ENCODE measurements at places on chromosomes 11 and 22.

DNA sequence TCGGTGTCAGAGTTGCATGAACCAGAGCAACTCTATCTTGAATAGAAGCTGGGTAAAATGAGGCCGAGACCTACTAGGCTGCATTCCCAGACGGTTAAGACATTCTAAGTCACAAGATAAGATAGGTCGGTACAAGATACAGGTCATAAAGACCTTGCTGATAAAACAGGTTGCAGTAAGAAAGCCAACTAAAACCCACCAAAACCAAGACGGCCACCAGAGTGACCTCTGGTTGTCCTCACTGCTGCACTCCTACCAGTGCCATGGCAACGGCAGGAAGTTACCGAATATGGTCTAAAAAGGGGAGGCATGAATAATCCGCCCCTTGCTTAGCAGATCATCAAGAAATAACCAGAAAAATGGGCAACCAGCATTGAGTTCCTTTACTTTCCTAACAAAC is 2.4 kb upstream of the KAT5 start:
- DNase-seq = no peak

GRCh38 chr11:89516496-89516895 is 25.3 kb upstream of the NOX4 start:
- no peak for DNase-seq

GRCh38 chr22:41946629-41947423 is at the start of gene CENPM:
CENPM (minus strand) TSS chr22:41947152; CDS start chr22:41947076, 76 bp downstream.
- DNase-seq = peak; percentile 55

DNA sequence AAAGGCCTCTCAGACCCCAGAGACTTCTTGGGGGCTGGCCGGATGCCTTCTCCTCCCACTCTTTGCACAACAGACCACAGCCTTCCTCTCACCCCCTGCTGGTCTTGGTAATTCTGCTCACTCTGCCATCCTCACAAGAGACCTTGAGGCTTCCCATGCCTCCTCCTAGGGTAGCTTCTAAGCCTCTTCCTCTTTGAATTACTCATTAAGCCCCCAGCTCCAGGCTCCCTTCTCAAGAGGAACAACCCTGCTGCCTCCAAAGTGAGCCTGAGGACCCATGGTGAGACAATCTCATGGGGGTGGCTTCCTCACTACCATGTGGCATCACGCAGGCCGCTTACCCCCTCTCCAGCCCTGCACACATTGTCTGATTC is 184.6 kb upstream of the SYT13 start:
- no peak for DNase-seq

DNA sequence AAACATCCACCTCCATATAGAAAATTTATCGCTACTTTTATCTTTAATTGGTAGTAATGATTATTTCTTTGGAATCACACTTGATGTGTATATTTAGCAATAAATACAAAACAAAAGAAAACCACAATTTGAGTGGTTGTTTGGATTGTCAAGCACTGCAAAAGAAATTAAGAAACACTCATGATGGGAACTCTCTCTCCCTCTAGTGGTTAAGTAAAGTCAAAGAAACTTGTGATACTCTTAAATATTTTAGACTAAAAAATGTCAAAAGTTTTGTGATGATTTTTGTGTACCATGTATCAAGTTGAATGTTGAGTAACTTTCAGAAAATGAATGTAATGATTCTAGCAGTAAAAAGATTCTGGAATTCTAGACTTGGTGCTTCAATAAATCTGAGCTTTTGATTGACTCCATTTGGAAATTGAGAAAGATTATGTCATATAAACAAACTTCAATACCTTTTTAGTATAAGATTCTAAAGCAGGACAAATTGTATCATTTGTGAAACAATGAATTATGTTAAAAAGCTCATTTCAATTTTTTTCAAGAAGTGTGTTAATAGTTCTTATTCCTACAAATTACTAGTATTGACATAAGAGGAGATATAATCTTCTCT is 20.8 kb downstream of the MUC15 start:
- DNase-seq = no peak

GRCh38 chr11:116179401-116179800 is 593.4 kb downstream of the BUD13 start:
- no peak for DNase-seq

DNA sequence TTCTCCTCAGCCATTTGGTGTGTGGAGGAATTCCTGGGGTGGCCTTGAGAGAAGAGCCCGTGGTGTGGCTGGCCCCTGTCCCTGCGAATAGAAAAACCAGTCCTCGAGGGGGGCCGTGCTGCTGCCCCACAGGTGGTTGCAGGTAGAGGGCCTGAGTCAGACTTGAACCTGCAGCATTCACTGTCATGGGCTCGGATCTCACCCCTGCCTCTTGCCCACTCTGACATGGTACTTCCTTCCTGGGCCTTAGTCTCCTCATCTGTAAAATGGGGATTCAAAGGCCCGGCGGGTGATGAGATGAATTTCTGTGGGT is 19.4 kb downstream of the TRMU start:
- no peak for DNase-seq

DNA sequence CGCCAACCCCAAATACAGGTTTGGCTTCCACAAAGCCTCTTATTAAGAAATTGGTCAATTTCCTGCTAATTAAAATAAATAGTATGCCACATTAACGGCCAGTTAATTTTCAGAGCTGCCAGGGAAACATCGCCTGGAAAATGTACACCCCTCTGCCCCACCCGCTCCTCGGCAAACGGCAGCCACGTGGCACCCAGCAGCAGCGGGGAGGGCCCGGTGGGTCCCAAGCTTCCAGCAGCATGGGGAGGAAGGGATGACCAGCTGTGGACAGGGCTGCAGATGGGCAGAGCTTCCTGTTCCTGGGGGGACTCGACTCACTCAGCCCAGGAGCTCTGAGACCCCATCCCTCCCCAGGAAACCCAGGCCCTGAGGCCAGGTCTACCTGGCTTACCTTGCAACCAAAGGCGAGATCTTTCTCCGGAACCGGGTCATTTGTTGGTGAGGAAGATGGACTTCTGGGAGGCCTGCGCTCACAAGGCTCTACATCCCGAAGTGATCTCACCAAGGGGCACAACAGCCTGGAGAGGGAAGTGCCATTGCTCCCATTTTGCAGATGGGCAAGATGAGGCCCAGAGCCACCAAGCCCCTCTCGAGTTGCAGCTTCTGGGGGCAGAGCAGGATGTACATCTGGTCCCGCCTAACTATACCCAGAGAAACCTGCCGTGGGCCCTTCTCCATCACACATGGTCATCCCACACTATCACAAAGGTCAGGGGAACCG is 68.3 kb downstream of the IGLL1 start:
- DNase-seq = no peak

GRCh38 chr22:23106906-23107367 is 34.9 kb downstream of the RSPH14 start:
- no peak for DNase-seq

GRCh38 chr22:26172389-26172990 is 3.2 kb downstream of the SEZ6L start:
- no peak for DNase-seq

GRCh38 chr11:91173701-91174100 is 950.9 kb upstream of the CHORDC1 start:
- DNase-seq = no peak

DNA sequence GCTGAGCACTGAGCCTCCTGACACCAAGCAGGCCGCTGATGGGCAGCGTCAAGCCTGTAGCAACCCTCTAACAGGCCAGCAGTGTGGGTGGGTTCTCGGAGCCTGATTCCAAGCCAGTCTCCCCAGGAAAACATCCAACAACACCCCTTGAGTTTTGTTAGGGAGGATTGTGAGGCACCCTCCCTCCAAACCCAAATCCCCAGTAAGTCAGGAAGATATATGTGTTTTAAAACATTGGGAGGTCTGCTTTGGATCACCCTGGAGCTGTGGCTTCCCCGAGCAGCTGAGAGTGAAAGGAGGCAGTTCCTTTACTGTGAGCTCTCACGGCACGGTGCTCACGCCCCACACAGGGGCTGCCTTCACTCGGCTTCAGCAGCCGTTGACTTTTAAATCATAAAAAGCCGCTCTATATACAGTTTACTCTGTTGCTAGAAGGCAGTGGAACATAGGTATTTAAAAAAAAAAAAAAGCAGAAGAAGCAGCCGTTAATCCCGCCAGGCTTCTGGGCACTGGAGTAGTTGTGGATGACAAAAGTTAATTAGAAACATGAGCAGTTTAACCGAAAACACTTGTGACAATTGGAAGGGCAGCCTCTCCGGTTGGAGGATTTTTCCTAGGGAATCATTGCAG is 218.6 kb downstream of the NAV2 start:
- DNase-seq = peak; percentile 44

DNA sequence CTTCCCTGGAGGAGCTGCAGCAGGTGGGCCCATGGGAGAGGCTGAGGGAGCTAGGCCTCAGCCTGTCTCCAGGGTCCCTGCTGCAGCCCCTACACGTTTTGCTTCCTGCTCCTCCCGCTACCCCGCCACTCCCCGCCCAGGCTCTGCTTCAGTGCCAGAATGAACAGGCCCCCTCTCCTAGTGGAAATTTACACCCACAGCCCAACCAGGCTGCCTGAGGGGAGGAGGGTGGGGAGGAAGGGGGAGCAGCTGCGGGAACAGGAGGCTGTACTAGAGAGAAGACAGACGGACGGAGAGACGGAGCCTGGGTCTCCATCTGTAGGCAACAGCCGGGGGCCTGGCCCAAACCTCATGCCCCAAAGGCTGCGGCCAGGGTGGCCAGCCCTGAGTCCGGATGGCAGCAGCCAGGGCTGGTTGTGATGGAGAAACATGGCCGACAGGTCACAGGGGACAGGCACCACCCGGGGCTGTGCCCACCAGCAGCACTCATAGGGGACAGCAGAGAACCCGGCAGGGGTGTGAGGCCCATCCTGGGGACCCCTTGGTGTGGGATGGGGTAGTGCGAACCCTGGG is 20.6 kb downstream of the FLRT1 start:
- DNase-seq = no peak

DNA sequence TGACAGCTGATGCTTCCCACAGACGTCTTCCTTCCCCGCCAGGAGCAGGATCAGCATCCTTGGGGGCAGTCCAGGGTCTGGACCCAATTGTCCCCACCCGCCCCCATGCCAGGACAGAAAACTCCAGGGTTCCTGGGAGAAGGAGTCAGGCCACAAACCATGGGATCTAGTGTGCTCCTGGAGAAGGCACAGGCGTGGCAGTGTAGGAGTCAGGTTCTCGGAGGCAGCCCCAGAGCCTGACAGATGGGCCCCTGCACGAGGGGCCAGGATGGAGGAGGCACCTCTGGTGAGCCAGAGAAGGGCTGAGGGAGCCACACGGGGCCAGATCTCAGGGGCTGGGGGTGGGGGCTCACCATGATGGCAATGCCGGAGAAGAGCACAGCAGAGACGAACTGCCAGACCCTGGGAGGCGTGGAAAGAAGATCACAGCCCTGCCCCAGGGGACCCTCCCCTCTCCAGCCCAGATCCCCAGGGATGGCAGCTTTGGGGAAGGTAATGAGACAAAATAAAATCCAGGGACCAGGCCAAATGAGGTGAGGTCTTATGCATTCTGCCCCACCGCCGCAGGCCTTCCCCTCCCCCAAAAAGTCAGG is 13.6 kb downstream of the TP53I11 start:
- no peak for DNase-seq

DNA sequence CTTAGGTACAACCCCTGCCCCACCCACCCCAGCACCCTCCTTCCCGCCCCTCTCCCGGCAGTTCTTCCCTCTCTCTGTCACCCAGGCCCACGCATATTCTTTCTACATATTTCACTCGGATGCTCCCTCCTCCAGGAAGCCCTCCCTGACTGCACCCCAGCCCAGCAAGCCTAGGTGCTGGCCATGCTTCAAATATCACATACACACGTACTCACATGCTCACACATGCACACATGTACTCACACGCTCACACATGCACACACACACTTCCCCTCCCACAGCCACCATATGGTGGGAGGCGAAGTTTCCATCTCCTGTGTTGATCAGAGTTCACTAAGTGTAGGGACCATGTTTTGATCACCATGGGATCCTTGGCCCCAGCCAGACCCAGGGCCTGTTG is 90.4 kb downstream of the WNT7B start:
- no peak for DNase-seq
